ENCODE measurements at places on chromosomes 7 and 10. TPM values are rescaled to one million over a fixed set of nuclear protein-coding genes. Genes with fewer than 3 reads are reported as not detected.

DNA sequence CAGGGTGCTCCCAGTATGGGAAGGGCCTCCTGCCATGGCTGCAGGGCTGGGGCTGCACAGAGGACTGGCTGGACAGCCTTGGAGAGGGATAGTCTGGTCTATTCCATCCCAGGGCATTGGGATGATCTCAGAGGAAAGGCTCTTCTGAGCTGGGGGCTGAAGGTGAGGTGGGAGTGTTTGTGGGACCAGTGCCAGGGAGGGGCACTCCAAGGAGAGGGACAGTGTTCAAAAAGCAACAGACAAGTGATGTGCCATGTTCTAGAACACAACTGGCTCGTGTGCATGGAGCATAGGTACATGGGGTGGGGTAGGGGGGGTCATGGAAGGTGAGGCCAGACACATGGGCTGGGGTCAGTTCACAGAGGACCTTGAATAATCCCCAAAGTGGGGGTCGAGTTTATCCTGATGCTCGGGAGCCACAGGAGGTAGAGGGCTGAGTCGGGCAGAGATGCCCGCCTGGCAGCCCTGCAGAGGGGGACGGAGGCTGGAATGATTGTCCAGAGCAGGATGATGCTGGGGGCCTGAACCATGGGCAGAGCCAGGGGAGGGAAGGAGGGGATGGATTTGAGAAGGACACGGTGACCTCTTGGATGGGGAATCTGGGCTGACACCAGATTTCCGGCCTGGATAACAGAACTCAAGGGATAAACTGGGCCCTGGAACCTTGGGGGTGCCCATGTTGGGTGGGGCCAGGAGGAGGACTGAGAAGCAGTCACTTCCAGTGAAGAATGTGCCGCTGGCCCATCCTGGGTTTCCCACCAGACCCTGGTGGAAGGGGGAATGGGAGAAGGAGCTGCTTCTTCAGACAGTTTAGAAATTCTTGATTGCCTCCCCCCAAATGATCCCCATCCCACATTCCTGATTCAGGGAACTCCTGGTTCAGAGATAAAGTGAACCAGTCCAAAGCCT is 50.4 kb downstream of the NEURL1 start:
- no peak for DNase-seq

PRKCQ gene
- 1.9 TPM for total RNA-seq

- no peak for DNase-seq
Observed at GRCh38 chr7:714251-714671, 12.2 kb upstream of the DNAAF5 start.

GRCh38 chr7:132392713-132393112 is 183.6 kb downstream of the PLXNA4 start:
- DNase-seq, result no peak

TSPAN33 gene
- total RNA-seq, result 0.68 TPM

DNA sequence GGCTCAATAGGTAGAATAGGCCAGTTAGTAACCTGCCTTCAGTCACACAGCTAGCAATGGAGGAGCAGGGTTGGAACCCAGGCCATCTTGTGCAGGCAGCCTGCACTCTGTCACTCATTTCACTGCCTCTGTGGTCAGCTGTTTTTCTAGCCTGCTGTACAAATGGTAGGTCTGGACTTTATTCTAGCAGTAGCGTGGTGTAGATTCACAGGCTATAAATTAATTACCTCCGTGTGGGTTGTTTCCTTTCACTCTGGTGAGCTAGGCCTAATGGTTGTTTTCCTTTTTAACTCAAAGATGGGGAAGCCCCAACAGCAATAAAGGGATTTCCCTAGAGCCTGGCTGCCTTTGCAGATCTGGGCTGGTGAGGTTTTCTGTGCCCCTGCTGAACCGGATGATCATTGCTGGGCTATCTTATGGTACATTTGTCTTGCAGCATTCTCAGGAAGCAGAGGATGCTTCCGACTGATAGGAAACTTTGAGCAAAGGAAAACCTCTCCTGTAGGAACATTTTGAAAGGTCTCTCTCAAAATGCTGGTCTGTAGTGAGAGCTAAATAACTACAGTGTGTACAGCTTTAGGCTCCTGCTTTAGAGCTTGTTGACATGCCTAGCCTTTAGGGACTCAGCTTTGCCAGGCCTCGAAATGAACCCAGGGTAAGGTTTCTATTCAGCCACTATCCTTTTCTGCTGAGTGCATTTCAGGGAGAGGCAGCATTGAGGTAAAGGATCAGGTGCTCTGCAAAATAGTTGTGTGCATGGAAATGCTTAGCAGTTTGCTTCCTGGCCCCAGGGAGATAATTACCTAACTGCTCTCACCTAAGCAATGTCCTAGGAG is 157.4 kb downstream of the ST7 start:
- no peak for DNase-seq

ARMS2 gene
- not detected for total RNA-seq

SEMA3E gene
- total RNA-seq, result 1.2 TPM

GRCh38 chr7:142790056-142790455 is 19.3 kb downstream of the PRSS2 start:
- DNase-seq, result no peak

DNA sequence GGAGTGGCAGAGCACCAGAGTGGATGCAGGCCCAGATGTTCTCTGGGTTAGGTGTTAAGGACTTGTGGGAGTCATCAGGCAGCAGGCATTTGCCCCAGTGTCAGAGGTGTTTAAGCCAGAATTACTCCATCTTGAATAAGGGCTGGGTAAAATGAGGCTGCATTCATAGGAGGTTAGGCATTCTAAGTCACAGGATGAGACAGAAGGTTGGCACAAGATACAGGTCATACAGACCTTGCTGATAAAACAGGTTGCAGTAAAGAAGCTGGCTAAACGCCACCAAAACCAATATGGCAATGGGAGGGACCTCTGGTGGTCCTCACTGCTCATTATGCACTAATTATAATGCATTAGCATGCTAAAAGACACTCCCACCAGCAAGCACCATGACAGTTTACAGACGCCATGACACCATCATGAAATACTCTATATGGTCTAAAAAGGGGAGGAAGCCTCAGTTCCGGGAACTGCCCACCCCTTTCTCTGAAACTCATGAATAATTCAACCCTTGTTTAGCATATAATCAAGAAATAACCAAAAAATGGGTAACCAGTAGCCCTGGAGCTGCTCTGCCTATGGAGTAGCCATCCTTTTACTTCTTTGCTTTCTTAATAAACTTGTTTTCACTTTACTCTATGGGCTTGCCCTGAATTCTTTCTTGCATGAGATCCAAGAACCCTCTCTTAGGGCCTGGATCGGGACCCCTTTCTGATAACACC is 882 bp upstream of the LRRC61 start:
- no peak for DNase-seq

MYOZ1 gene
- total RNA-seq, result not detected

DNA sequence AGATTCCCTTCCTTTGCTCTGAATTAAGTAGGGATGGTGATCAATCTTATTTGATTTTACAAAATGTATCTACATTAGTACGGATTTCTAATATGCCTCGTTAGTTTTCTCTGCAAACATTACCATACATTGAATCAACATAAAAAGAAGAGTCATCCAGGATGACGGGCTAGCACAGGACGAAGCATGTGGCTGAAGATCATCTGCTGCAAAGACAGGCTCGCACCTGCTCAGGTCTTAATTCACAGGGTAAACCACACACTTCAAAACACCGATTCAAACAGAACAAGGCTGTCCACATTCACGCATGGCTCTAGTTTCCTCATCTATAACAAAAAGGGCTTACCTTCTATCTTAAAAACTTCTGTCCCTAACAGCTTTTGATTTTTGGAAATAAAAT is 323.0 kb downstream of the PARD3 start:
- no peak for DNase-seq

ACSL5 gene
- total RNA-seq, result 22.5 TPM

- DNase-seq, result no peak
Observed at GRCh38 chr10:6716516-6716915, 136.4 kb upstream of the PRKCQ start.

GRCh38 chr10:63094405-63094804 is 38.7 kb upstream of the NRBF2 start:
- no peak for DNase-seq

DNA sequence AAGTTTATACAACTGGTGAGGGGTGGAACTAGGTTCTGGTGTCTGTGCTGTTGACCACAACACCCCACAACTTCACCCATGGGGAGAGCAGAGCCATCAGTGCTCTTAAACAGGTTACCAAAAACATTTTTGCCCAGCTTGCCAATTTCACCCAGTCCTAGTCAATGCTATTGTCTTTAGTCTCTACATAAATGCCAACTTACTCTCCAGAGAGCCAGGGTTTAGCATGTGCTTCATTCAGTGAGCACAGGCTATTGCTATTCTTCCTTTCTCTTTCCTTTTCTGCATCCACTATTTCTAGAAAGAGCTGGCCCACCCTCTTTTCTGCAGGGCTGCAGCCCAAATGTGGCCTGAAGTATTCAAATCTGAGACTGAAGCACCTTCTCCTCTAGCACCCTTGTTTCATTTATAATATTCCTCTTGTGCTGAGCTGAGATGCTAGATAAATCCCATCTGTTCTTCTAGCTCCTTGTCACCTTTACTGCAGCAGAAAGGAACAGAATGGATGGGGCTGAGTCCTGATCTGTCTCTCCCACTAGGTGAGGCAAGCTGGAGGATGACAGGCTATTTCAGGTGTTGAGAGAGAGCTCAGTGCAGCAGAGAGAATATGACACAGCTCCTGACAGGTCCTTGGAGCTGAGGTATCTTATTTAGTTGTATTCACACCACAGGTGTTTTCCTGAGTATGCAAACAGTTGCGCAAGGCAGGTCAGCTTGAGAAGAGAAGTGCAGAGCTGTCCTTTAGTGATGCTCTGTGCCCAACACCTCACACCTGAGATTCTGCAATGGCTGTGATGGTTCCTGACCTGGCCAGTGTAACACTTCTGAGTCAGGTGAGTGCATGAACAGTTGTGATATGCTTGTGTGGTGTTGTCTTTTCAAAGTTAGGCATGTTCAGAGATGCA is 819.2 kb downstream of the CCSER2 start:
- no peak for DNase-seq

PRTFDC1 gene
- 2.8 TPM for total RNA-seq

C10orf105 gene
- total RNA-seq, result not detected

IL2RA gene
- total RNA-seq, result not detected

MMP21 gene
- not detected for total RNA-seq

DNA sequence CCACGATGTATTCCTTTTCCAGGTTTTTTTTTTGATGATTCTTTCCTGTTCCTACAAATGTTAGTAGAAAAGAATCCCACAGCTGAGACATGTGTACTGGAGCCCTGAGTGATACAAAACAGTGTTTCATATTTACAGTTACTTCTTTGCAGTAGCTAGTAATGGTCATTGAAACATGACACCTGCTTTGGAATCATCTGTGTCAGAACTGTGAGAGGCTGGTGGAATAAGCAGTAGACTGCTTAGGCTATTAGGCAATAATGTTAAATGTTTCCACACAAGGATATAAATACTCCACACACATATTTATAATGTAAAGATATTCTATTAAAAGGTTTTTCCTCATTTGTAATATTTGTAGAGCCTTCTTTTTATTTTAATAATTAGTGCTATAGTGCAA is 394.0 kb downstream of the THSD7A start:
- no peak for DNase-seq

DNA sequence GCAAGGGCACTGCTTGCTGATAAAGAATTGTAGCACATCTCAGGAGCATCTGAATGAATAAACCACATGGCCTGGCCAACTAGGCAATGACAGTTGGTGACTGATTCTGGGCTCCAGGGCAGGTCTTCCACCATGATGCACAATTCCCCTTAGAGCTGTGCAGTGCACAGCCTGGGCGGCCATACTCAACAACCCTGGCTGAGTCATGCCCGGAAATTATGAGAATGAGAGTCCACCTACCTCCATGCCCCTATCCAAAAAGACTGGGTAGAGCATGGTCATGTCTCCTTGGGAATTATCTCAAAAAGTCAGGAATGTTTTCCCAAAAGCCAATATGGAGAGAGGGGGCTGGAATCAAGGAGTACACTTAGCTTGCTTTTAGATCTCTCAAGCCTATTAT is 425.6 kb downstream of the PLXNA4 start:
- no peak for DNase-seq

- DNase-seq, result no peak
Observed at GRCh38 chr7:31204071-31204470, 136.5 kb downstream of the NEUROD6 start.

GRCh38 chr10:130914367-130914766 is 397.2 kb downstream of the TCERG1L start:
- DNase-seq, result no peak

GRCh38 chr10:114517368-114518250 is 113.3 kb upstream of the AFAP1L2 start:
- DNase-seq, result no peak

- no peak for DNase-seq
Observed at GRCh38 chr10:98115031-98115787, 19.2 kb upstream of the R3HCC1L start.

DNA sequence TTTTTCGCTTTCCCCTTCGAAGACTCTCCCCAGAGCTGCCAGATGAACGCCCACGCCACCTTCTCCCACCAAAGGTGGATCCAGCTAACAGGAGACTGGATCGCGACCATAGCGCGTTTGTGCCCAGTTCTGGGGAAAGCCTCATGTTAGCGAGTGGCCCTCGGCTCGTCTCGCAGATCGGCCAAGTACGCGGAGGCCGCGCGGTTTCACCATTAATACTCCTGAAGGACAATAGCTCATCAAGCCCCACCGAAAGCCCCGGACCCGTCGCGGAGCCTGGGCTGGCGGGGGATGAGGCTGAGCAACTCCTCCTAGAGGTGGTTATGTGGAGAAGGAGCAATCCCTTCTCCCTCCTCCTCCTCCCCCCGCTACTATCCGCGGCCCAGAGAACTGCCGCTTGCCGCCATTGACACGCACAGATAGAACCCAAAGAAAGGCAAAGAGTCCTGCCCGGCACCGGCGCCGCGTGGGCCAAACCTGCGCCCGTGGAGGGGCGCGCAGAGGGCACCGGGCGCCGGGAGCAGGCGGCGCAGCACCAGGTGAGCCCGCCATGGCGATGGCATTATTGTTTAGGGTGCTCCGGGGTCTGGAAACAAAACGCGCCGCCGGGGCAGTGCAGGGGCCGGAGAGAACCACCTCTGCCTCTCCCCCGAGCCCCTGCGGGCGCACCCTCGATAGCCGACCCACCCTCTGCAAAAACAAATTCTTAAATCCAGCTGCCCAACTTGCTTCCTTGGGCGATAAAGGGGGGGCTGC is at the start of gene MACROH2A2:
MACROH2A2 (plus strand) TSS at position 385 of the 756 bp plus-strand sequence. CDS start 22,813 bp downstream, outside the sequence.
- DNase-seq, result no peak

DNA sequence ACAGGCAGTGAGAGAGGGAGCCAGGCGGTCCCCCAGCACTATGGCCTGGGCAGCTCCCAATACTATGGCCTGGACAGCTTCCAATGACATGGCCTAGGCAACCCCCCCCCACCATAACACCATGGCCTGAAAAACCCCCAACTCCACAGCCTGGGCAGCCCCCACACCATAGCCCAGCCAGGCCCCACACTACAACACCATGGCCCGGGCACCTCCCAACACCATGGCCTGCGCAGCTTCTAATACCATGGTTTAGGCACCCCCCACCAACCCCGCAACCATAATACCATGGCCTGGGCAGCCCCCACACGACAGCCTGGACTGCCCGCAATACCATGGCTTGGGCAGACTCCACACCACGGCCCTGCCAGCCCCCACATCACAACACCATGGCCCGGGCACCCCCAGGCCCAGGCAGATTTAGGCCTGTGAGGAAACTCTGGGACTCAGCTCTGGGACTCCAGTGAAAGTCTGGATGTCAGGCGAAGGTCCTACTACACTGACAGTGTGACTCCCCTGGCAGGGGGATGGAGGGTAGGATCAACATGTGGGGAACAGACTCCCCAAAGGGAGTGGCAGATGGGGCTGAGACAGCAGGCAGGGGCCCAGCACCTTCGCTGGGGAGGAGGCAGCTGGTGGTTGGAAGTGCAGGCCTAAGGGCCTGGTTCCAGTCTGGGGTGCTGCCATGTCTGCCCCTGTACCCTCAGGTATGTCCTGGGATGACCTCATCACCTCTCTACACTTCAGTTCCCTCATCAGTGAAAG is 8.7 kb downstream of the CPXM2 start:
- no peak for DNase-seq

- no peak for DNase-seq
Observed at GRCh38 chr7:22759721-22760120, 32.7 kb downstream of the IL6 start.
